Activated CD8-positive, alpha-beta T cell treated with anti-CD3 and anti-CD28 coated beads for 36 hours (primary cell): ENCODE measurements at places on chromosomes 2 and 18.

DNA sequence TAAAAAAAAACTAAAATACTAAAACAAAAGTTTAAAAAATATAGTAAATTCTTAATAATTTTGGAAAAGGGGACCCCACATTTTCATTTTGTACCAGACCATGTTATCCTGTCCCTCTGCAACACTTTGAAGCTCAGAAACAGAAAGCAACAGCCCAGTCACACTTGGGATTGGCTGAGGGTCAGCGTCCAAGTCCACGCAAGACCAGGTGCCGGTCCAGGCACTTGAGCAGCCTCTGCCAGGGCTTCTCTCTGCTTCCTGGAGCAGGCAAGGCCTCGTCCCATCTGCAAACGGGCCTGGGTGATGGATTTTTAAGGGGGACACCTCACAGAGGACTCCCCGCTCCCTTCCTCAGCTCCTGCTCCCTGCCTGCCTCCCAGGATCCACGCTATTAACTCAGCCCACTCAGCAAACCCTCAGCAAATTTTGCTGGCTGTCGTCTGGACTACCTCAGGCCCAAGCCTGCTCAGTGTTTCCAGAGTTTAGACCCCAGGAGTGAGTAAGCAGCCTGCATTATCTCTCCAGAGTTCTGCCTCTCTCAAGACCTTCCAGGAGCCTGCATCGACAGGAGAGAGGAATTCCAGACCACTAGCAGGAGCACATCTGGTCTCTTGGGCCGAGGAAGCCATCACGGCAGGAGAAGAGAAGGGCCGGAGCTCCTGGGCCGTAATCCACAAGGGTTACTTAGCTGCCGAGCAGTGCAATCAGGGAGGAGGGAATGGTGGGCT is 88.7 kb upstream of the STPG4 start:
- DNase-seq = no peak
- no peak overlapping the region for H3K27ac ChIP-seq
- H3K4me3 ChIP-seq = no peak overlapping the region
- no peaks in the 10 kb centered on the region for H3K36me3 ChIP-seq

GRCh38 chr2:236703373-236703709 is 133.7 kb downstream of the ACKR3 start:
- H3K27ac ChIP-seq = no peak overlapping the region
- H3K4me3 ChIP-seq = no peak overlapping the region
- H3K36me3 ChIP-seq = no peaks in the 10 kb centered on the region

- H3K4me1 ChIP-seq = peaks cover 7% of the 10 kb centered on the region
- no peaks in the 10 kb centered on the region for H3K36me3 ChIP-seq
- no peaks in the 10 kb centered on the region for H3K27me3 ChIP-seq
Observed at GRCh38 chr2:191265311-191266170, 20.3 kb downstream of the MYO1B start.

GRCh38 chr2:230925879-230926765 is 1.1 kb upstream of the GPR55 start:
- H3K27ac ChIP-seq = peak overlapping the region; percentile 98
- H3K4me3 ChIP-seq = peak overlapping the region; percentile 74
- H3K36me3 ChIP-seq = peaks cover 5% of the 10 kb centered on the region
- DNase-seq = peak; percentile 76
- peaks cover 62% of the 10 kb centered on the region for H3K4me1 ChIP-seq
- H3K27me3 ChIP-seq = no peaks in the 10 kb centered on the region
